CD4-positive, alpha-beta T cell treated with Interleukin-4 for 1 hour (primary cell): ENCODE measurements at places on chromosomes 3 and 15.

GRCh38 chr15:41825572-41826535, 2.0 kb upstream of the JMJD7 start:
- no peak for DNase-seq

- DNase-seq = no peak
Observed at GRCh38 chr15:39354189-39354588, 226.7 kb upstream of the THBS1 start.

DNA sequence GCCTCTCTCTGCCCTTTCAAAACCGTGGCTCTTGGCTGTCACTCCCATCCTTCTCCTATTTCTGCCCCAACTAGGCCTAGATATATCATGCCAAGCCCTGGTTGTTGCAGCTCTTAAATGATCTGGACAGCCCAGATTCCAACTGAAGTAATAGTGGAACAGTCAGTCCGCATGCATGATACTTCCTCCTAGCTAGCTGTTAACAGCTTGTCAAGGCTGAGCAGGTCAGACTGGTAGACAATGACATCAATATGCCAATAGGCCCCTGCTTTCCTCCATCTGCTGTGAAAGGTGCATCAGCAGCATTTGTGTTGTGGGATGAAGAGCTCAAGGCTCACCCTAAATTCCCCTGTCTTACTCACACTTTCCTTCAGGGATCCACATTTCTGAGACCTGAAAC, 527.7 kb upstream of the TGFBR2 start:
- no peak for DNase-seq

- no peak for DNase-seq
Observed at GRCh38 chr3:177878192-177878591, 658.0 kb upstream of the KCNMB2 start.

- DNase-seq = no peak
Observed at GRCh38 chr3:178480795-178481194, 55.4 kb upstream of the KCNMB2 start.

- DNase-seq = no peak
Observed at GRCh38 chr3:69097407-69098086, 12.8 kb downstream of the ARL6IP5 start.

DNA sequence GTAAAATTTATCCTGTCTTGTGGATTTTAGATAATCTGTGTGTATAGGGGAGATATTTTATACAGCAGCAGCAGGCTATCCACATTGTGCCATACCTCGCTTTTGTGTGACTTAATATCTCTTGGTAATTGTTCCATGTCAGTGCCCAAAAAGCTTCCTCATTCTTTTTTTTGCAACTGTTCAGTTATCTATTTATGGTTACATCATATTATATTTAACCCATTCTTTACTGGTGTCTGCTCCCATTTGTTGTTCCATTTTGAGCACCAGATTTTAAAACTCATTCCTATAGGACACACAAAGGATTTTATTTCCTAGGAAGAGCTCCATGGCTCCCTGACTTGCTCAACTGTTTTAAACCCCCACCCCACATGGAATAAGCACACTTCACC, 86.3 kb upstream of the RASGRP1 start:
- DNase-seq = no peak

DNA sequence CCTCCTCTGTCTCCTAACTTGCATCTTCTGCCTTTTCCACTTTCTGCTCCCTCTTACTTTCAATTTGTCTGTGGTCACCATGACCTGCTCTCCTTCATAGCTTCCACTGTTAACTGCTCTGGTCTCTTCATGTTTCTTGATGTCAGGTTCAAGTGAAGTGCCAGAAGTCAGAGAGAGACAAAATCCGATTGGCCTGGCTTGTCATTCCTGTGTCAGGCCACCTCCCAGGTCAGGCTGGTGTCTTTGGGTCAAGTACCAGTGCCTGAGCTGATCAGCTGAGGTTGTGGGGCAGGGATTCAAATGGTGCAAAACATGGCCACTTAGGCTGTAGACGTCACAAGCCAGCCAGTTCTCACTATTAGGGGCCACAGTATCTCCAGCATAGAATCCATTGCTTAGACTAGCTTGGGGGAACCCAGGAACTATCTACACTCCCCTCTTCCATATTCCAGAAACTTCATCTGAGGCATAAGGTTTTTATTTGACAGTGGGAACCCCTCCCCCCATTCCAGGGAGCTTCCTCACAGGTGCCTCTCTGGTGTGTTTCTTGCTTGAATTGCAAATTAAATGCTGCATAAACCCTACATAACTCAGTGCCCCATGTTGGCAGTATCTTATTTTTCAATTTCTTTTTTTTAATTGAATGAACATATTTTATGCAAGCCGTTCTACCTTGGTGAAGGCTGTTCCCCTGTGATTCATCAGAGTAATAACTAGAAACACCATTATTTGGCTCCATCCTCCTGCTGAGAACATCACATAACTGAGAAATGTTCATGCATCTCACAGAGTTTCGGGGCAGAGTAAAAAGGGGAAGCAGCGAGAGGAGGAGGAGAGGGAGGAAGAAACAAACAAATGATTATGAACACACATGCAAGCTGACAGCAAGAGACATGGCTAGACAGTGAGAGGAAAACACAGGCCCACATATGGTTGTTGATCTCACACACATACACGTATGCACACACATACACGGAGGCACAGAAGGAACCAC, 175.8 kb downstream of the TLE3 start:
- no peak for DNase-seq

DNA sequence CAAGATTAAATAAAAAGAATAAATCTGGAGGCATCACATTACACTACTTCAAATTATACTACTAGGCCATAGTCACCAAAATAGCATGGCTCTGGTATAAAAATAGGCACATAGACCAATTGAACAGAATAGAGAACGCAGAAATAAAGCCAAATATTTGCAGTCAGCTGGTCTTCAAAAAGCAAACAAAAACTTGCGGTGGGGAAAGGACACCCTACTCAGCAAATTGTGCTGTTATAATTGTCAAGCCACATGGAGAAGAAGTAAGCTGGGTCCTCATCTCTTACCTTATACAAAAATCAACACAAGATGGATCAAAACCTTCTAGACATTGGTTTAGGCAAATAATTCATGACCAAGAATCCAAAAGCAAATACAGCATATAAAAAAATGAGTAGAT, 259.2 kb upstream of the SLITRK3 start:
- no peak for DNase-seq

DNA sequence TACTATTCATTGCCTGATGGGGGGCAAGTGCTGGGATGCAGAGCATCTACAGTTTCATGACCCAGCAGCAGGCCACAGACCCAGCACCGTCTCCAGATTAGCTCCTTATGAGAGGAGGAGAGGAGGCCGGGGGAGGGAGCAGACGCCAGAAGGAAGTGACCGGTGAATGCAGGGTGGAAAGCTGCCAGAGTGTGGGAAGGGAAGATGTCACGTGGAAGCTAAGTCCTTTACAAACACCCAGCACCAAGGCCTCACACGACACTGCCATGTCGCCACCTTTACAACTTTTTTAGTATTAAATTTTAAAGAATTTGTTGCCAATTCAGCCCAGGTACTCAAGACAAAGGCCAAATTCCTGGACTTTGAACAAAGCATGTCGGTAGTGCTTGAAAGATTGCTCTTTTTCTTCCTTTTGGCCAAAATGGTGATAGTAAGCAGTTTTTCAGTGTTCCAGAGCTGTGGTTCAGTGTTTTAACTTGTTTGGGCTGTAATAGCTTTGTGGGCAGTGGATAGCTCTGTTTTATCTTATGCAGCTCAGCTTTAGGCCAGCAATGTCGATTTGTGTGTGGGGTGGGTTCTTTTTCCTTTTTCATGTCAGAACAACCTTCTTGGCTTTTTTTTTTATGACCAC, 58.2 kb downstream of the ZBTB38 start:
- no peak for DNase-seq

GRCh38 chr15:62895905-62896316, 146.6 kb upstream of the TPM1 start:
- no peak for DNase-seq

DNA sequence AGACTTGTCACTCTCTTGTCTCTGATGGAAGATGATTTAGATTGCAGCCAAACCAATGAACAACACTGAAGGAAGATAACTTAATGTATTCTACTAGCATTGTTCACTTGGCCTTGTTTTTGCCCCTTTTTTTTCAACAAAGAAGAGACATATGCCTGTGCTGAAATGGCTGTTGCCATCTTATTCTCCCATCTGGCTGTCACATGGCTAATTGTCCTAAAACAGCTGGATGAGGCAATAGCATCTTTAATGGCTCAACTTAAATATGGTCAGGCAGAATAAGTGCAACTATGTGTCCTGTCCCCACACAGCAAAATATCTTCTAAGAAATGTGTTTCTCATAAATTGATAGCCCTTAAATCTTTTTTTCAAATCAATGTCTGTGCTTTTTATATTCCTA, 576.9 kb downstream of the TUSC7 start:
- no peak for DNase-seq

GRCh38 chr3:98777286-98777685, 14.1 kb downstream of the ST3GAL6 start:
- no peak for DNase-seq

DNA sequence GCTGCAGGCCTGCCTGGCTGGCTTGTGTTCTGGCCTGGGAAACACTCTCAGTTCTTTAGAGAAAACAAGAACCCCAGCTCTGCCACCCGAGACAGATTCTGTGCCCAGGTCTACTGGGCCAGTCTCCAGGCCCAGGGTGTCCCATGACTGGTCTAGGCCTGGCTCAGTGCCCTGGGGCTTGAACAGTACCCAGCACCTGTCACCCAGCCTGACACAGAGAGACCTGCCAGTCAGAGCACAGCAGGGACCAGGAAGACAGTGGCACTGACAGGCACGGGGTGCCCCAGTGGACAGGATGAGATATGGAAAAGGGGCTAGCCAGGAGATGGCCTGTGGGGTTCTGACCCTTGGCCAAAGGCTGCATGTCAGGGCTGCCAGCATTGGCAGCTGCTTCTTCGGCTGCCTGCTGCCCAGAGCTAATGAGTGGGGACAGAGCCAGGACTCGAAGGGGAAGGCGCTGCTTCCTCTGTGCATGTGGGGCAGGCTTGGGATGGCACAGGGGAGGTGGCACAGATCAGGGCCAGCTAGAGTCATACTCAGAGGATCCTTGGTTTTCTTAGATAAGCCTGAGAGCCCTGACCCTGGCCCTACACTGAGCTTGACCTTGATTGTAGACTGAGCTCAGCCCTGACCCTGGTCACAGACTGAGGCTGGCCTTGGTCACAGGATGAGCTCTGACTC, 15.1 kb downstream of the CCDC33 start:
- DNase-seq = no peak

- no peak for DNase-seq
Observed at GRCh38 chr15:65903296-65904073, 34.2 kb downstream of the RAB11A start.

DNA sequence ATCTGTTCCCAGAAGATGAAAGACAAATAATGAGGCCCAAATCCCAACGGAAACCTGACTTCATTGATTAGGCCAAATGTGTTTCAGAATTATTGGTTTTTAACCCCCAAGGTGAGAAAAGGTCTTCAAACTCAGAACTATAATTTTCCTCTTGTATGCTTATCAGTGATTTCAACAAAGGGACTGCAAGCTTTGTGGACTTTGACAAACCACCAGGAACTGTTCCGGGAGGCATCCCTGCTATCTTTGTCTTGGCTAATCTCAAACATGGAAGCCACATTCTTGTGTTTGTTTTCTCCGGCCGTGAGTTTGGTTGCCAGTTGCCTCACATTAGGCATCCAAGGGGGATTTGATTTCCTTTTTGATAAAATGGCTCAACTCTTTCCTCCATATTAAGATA, 19.5 kb downstream of the ARHGEF3 start:
- no peak for DNase-seq

DNA sequence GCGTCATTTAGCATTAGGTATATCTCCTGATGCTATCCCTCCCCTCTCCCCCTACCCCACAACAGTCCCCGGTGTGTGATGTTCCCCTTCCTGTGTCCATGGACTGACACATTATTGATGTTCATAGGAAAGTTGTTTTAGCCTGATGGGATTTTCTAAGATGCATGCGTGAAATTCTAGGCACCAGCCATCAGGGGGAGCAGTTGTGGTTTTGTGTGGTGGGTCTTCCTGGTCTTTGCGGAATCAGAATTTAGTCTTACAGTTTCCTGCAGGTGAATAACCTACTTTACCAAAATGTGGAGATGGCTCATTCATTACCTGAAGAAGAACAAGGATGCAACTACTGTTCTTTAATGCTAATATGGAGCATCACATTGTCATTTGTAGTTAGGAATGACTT, 455.0 kb upstream of the THBS1 start:
- no peak for DNase-seq

DNA sequence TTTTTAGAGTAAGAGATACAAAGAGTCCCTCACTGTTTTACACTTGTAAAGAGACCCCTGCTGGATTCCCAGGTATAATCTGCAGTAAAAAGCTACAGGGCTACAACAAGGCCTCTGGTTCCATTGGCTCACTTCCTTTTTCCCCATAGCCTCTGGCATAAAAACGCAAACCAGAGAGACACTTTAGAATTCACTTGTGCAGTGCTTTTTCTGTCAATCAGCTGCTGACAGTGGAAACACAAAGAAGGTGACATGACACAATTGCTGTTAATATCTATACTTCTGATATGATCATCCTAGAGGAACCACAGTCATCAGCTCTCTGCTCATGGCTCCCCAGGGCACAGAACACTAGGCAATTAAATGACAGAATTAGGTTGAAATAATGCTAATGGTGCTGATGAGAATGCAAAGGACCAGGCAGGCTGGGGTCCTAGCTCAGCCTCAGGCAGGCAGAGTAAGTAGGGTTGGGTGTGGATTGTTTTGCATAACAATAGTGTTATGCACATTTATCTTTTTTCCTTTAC, 667.9 kb upstream of the CFAP20DC start:
- DNase-seq = no peak

- no peak for DNase-seq
Observed at GRCh38 chr3:185677146-185677829, 91.2 kb downstream of the SENP2 start.

GRCh38 chr3:79937567-79937966, 169.8 kb upstream of the ROBO1 start:
- DNase-seq = no peak

- DNase-seq = no peak
Observed at GRCh38 chr15:68439506-68439905, 7.5 kb upstream of the ITGA11 start.
